Inflammatory macrophage treated with lipopolysaccharide for 1 hour (primary cell): ENCODE measurements at places on chromosomes 2 and 18.

GRCh38 chr2:241813644-241814392, 4.8 kb downstream of the NEU4 start:
- peak; percentile 9 for DNase-seq

DNA sequence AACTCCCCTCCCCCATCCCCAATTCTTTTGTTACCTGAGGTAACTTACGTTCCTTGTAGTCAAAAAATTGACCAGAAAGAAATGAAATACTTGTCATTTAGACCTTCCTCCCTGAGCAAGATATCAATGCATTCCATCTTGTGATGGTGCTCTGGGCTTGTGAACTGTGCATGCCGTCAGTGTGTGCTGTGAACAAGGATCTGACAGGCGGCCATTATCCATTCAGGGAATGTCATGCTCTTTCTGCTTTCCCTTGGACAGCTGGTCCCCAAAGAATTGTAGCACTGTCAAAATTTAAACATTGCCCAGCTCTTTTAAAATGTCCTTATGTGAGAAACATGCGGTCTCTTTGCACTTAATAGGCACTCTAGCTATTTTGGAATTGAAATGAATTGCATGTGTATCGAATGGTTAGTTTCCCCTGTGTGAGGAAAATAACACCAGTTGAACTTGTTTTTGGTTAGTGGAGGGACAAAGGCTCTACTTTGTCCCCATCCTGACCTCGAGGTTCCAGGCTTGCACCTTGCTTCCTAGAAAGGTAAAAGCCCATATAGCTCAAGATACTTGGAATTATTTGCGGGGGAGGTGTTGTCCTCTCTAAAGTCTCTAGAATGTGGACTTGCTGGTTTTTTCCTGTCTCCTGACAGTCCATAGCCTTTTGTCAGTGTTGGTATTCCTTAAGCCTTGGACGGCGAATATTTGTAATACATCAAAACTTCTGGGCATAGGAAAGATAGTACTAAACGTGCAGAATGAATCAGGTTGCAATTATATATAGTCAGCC, 350.9 kb downstream of the NUP35 start:
- no peak for DNase-seq

DNA sequence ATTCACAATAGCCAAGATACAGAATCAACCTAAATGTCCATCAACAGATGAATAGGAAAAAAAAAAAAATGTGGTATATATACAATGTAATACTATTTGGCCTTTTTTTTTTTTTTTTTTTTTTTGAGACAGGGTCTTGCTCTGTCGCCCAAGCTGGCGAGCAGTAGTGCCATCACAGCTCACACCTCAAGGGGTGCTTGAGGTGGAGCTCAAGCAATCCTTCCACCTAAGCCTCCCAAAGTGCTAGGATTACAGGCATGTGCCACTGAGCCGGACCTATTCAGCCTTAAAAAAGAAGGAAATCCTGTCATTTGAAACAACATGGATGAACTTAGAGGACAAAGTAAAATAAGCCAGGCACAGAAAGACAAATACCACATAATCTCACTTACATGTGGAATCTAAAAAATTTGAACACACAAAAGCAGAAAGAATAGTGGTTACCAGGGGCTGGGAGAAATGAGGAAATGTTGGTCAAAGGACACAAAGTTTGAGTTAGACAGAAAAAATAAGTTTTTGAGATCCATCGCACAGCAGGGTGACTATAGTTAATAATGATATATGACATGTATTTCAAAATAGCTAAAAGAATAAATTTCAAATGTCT, 26.0 kb downstream of the TLK1 start:
- no peak for DNase-seq

DNA sequence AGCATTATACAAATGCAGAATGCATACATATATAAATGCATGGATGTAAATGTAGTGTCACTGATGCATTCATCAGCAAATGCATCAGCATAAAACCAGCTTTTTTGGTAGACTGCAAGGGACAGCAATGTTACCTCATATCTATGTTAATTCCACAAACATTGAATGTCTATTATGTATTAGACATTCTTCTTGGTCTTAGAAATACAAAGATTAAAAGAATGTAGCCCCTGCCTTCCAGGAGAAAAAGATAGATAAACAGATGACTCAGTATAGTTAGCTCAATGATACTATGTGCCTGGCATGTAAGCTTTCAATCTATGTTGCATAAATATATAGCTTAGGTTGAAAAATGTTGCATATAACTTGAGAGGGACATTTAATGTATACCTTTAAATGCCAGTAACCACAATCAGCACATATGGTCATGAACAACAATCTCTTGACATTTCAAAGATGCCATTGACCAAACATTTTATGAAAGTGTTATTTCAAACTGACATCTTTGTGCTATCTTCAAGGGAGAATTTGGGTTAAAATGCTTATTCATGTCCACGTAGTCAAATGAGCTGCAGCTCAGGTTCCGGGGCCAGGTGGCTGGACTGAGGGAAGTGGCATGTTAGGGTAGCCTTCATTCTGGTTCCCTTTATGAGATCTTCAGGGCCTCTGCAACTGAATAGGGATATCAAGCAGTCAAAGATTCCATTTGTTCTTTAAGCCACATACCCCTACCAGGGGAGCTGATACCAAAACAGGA, 45.2 kb upstream of the GCG start:
- no peak for DNase-seq

DNA sequence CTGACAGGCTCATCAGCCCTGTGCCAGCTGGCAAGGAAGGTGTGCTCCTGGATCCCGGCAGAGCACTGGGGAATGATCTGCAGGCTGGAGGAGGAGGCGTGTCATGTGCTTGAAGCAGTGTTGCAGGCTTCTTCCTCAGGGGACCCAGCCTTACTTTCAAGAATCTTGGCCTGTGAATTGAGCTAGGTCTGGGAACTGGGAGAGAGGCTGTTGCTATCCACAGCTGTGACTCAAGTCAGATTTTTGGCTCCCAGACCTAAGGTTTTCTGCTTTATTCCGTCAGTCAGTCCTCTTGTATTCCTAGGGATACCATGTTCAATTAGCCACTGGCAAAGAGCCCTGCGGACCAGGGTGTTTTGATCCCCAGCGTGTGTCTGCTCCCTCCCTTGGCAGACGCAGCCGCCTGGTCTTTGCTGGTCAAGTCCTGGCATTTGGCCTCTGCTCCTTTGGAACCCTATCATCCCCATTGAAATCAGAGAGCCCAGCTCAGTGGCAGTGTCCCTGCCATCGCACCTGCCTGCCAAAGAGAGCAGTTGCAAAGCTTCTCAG, 32.4 kb downstream of the ASB1 start:
- no peak for DNase-seq

DNA sequence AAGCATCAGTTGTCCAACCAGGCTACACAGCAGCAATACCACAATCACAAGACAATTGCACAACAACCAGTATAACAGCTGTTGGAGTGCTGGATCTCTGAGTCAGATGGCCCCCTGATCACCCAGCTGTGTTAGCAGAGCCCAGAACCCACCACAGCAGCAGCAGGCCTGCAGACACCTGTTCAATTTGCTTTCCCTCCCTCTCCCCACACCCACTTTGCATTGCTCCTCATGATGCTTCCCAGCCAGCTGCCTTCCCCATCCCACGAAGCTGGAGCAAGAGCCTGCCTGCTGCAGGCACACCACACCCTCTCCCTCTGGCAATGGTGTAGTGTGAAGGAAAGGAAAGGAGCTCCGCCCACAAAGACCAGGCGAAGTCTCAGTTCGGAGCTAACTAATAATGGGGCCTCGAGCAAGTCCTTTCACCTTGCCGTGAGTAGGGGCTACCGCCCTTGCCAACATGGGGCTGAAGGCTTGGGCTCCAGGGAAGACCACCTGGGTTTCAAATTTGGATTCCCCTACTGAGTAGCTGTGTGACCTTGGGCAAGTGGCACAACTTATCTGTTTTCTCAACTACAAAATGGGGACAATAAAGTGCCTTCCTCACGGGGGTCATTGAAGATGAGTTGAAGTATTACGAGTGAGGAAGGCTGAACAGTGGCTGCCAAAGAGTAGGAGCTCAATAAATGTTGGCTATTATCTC, 19.4 kb upstream of the ZBTB7C start:
- peak; percentile 63 for DNase-seq

GRCh38 chr2:49296107-49296867, 142.0 kb upstream of the FSHR start:
- DNase-seq: no peak

DNA sequence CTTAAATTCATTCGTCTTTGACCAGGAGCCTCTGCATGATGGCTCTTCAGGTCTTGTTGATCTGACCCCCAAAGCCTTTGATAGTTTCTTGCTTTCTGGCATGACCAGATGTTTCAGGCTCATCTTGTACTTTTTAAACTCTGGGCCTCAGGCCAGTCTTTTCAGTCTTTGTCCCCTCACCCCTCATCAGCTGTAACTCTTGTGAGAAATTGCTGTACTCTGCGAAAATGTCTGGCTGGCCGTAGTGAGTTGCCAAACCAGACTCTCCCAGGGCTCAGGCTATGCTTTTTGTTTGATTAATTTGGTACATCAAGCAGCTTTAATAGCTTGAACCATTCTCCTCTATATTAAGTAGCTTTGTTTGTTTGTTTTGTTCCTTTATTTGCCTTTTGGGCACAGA, 75.9 kb downstream of the BABAM2 start:
- no peak for DNase-seq

- no peak for DNase-seq
Measured at GRCh38 chr2:191302459-191303139, 57.4 kb downstream of the MYO1B start.

DNA sequence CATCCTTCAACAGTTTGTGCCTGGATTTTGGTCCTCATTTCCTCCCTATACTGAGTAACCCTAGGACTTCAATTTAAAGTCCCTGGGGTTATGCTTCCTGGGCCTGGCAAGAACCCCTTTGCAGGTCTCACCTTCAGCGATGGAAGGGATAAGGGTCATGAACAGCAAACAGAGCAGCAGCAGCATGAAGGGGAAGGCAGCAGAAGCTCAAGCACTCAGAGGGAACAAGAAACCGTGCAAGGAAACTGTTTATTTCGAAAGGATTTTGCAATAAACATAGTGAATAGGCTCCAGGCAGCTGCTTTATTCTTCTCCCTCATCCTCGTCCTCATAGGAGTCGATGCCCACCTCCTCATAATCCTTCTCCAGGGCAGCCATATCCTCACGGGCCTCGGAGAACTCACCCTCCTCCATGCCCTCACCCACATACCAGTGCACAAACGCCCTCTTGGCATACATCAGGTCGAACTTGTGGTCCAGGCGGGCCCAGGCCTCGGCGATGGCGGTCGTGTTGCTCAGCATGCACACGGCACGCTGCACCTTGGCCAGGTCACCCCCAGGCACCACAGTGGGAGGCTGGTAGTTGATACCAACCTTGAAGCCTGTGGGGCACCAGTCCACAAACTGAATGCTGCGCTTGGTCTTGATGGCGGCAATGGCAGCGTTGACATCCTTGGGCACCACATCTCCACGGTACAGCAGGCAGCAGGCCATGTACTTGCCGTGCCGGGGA, 2.8 kb upstream of the TUBA4B start:
- DNase-seq: no peak

GRCh38 chr2:62443886-62444285, 62.1 kb downstream of the TMEM17 start:
- no peak for DNase-seq

GRCh38 chr2:145980318-145980717, 1460.4 kb upstream of the ZEB2 start:
- DNase-seq: no peak

DNA sequence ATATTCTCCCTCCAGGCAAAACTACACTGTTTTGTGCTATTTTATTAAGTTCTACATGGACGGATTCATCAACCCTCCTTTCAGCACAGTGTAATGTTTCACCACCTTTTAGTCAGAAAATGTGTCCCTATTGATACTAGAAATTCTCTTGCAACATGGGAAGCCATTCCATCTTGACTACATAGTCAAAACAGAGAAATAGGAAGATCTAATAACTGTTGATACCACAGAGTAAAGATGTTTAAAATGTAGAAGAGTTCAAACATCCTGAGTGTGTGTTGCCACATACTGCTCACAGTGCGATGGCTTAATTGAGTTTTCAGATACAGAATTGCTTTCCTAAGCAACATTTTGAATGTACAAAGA, 492.2 kb upstream of the RAB12 start:
- no peak for DNase-seq

GRCh38 chr2:134537121-134537520, 181.7 kb downstream of the TMEM163 start:
- no peak for DNase-seq

- no peak for DNase-seq
Measured at GRCh38 chr18:75527848-75528685, 100.6 kb upstream of the SMIM21 start.

DNA sequence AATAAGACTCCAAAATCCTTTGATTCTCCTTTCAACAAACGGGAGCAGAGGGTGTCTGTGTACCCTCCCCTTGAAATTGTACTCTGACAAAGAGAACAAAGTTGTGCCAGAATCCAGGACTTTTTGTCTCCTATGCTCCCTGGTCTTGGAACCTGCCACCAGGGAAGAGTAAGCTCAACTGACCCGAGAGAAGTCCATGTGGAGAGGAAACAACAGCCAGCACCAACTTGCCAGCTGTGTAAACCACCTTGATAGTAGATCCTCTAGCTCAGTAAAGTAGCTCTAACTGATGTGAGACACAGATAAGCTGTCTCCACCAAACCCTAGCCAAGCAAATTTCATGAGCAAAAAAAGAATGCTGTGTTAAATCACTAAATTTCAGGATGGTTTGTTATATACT, 46.9 kb downstream of the LNPK start:
- no peak for DNase-seq

DNA sequence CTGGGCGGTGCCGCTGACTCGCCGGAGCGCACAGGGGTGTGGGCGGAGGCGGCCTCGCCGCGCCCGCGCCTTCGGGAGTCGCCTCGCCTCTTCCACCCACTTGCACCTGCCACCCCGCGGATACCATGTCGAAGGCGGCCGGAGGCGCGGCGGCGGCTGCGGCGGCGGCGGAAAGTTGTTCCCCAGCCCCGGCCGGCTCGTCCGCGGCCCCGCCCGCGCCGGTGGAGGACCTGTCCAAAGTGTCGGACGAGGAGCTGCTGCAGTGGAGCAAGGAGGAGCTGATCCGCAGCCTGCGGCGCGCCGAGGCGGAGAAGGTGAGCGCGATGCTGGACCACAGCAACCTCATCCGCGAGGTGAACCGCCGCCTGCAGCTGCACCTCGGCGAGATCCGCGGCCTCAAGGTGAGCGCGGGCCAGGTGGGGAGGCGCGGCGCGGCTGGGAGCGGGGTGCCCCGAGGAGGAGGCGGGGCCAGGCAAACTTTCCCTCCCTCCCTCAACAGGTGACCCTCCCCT, 766 bp downstream of the CCDC85A start:
- no peak for DNase-seq

DNA sequence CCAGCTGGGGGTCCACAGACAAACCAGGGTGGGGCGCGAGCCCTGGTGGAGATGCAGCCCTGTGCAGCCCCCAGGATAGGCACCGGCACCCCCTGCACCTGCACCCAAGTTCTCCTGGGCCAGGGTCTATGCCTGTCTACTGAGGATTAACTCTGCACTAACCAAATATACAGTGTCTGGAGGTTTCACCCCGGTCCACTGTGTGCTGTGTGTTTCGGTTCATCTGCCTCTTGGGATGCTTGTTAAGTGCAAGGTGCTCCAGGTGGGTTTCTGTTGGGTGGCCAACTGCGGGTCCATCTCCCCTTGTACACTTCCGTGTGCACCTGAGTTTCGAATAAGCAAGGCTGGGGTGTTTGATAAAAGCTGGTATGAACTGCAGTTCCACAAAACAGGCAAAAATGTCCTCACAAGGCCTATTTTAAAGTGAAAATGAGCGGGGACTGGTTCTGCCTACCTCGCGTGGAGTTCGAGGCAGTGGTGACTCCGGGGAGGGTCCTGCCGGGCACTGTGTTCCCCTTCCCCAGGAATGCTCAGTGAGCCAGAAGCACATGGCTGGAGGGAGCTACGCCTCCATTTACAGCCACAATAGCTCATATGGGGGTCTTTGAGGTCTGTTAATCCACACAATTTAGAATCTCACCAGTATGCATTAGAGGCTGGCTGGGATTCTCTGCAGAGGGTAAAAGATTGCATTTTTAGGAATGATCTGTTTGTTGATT, 70.7 kb downstream of the EDAR start:
- no peak for DNase-seq
